Right ventricle myocardium superior (tissue), 1 donor: ENCODE measurements at places on chromosomes 2 and 18. TPM values are rescaled to one million over a fixed set of nuclear protein-coding genes. Genes with fewer than 3 reads are reported as not detected.

Gene SP5
- 0.46 TPM for total RNA-seq

DNA sequence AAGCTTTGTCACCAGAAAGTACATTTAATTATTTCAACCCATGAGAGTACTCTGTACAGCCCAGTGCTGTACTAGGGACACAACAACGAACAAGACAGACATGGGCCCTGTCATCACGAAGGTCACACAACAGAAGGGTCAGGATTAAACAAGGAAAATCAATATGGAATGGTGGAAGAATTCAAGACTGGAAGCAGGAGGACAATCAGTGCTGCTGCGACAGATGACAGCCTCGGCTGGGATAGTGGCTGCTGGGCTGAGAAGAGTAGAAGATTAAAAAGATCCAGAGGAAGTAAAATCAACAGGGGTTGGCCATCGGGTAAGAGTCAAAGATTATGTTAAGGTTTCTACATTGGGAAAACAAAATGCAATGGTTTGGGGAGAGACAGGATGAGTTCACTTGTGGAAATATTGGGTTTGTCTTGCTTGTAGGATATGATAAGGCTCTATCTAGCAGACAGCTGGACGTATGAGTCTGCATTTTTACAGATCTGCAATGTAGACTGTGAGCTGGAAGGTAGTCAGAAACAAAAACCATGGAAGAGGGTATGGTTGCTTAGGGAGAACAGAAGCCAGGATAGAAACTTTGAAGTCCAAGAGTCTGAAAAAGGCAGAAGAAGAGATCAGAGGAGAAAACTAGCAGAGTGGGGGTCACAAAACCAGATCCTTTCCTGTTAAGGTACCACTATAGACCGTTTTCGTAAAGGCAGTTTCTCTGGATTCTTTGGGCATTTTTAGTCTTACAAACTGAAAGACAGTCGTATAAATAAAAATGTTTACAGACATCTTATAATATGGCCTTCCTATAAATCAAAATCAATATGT lies 84.1 kb downstream of the PRELID3A start:
- DNase-seq, result no peak

GRCh38 chr2:196330645-196331044 lies 159.3 kb upstream of the STK17B start:
- DNase-seq, result no peak

DNA sequence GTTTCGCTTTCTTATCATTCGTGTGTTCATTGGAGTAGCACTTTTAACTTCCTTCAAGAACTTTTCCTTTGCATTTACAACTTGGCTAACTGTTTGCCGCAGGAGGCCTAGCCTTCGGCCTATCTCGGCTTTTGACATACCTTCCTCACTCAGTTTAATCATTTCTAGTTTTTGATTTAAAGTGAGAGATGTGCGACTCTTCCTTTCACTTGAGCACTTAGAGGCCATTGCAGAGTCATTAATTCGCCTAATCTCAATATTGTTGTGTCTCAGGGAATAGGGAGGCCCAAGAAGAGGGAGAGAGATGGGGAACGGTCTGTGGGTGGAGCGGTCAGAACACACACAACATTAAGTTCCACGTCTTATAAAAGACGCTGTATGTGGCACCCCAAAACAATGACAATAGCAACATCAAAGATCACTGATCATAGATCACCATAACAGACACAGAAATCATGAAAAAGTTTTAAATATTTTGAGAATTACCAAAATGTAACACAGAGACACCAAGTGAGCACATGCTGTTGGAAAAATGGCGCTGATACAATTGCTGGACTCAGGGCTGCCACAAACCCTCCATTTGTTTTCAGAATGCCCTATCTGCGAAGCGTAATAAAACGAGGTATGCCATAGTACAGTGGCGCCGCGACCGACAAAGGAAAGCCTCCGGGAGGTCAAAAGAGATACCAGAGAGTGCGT lies 553 bp downstream of the TIGD1 start:
- DNase-seq, result no peak

Gene CAPN10
- total RNA-seq, result 49.7 TPM

Gene AKAIN1
- total RNA-seq, result not detected

Gene ZNF519
- 2.7 TPM for total RNA-seq

Gene FSIP2
- total RNA-seq, result 0.13 TPM

- DNase-seq, result no peak
Observed at GRCh38 chr2:25558262-25558661, 115.1 kb downstream of the DTNB start.

- DNase-seq, result no peak
Observed at GRCh38 chr2:125070726-125071505, 1045.8 kb downstream of the CNTNAP5 start.

Gene LIPG
- total RNA-seq, result 0.19 TPM

Gene FEV
- total RNA-seq, result not detected

GRCh38 chr2:98012561-98012991 lies 16.8 kb upstream of the TMEM131 start:
- no peak for DNase-seq

Gene RAB27B
- total RNA-seq, result 0.30 TPM

DNA sequence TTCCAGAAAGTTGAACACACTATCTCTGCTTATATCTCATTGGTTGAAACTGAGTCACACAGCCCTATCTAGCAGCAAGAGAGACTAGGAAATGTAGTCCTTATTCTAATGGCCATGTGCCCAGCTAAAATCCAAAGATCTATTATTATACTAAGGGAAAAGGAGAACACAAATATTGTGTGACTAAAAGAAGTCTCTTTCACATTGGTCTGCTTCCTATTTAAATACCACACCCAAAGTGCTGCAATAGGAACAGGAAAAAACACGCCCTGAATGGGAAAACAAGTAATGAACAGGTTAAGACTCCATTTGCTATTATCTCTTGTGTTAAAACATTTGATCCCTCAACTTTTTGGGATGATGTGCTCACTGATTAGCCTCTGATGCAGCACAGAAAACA lies 86.8 kb upstream of the BARD1 start:
- DNase-seq, result no peak

Gene TANC1
- total RNA-seq, result 56.2 TPM

DNA sequence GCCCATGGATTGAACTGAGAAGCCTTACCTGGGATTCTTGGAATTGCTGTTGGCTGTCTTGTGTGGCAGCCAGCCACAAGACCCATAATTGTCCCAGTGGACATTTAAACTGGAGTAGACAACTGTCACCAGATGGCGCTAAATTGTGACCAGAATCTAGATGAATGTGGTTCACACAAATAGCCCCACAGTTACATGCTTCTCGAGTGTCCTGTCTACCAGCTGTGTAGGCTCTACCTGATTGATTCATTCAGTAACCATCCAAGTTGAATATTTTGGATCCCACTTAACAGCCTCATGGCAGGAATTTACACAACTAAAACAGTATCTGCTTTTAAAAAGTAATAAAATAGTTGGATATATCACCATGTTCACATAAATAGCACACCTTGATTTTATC lies 73.2 kb downstream of the MAP4K4 start:
- no peak for DNase-seq
